ENCODE measurements at places on chromosomes 13 and 19.

DNA sequence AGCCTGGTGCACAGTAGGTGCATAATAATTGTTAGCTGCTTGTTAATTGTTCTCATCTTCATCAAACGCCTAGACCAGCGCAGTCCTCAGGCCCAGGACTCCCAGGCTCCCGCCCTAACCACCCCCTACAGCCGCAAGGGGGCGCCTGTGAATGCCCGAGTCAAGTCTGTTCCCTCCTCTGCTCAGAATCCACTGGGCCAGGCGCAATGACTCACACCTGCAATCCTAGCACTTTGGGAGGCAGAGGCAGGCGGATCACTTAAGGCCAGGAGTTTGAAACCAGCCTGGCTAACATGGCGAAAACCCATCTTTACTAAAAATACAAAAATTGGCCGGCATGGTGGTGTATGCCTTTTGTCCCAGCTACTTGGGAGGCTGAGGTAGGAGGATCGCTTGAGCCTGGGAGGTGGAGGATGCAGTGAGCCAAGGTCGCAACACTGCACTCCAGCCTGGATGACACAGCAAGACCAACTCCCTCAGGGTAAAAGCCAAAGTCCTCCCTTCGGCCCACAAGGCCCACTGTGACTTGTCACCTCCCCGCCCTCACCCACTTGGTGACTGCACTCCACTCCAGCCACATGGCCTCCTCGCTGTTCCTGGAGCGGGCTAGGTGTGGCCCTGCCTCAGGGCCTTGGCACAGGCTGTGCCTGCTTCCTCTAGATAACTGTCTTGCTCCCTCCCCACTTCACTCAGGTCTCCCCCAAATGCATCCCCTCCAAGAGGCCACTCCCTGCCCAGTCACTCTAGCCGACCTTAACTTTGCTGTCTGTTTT lies 9.1 kb downstream of the ZNF653 start:
- DNase-seq, result peak; percentile 43

DNA sequence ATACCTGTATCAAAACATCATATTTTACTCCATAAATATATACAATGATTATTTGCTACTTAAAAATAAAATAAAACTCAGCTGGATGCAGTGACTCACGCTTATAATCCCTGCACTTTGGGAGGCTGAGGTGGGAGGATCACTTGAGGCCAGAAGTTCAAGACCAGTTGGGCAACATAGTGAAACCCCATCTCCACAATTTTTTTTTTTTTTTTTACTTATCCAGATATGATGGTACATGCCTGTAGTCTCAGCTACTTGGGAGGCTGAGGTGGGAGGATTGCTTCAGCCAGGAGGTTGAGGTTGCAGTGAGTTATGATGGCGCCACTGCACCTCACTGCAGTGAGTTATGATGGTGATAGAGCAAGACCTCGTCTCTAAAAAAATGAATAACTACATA lies 22.4 kb downstream of the POU2F2 start:
- DNase-seq, result no peak

- DNase-seq, result peak; percentile 52
Measured at GRCh38 chr19:19053508-19054314, 10.1 kb upstream of the SLC25A42 start.

GRCh38 chr13:30294004-30294403 lies 13.3 kb downstream of the KATNAL1 start:
- DNase-seq, result no peak

- no peak for DNase-seq
Measured at GRCh38 chr19:17235971-17236777, 9.5 kb downstream of the NR2F6 start.

DNA sequence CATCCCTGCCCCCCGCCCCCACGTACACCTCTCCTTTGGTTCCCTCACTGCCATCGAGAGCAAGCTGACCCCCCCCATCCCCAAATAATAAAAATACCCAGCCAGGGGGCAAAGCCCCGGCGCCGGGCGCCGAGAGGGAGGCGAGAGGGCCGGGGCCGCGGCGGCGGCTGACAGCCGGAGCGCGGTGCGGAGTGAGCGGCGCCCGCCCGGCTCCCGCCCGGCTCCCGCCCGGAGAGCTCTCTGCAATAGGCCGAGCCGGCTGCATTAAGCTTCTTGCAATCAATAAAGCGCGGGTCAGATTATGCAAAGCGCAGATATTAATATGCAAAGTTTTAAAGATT lies 40.9 kb downstream of the DEDD2 start:
- DNase-seq, result no peak

GRCh38 chr19:16168465-16169081 lies 4.8 kb downstream of the CIB3 start:
- no peak for DNase-seq

DNA sequence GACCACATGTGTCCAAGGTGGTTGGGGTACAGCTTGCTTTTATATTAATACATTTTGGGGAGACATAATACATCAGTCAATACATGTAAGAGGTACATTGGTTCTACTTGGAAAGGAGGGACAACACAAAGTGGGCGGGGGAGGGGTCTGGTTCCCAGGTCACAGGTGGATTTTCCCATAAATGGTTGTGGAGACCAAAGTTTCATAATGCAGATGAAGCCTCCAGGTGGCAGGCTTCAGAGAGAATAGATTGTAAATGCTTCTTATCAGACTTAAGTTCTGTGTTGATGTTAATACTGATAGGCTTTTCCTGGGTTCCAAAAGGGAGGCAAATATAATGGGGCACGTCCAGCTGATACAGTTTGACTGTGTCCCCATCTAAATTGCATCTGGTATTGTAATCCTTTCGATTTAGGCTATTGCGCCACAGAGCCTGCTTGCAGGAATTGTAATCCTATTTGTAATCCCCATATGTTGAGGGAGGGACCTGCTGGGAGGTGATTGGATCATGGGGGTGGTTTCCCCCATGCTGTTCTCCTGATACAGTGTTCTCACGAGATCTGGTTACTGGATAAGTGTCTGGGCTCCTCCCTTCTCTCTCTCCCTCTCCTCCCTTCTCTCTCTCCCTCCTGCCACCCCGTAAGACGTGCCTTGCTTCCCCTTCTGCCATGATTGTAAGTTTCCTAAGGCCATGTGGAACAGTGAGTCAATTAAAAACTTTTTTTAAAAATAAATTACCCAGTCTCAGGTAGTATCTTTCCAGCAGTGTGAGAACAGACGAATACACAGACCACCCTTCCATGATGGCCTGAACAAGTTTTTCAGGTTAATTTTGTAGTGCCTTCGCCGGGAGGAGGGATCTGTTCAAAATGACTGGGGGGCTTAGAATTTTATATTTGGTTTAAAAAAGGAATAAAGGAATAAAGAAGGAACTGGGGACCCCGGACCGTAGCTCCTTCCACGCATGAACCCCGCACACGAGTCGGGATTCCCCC lies 44.9 kb downstream of the ZNF823 start:
- no peak for DNase-seq
